T-helper 1 cell (primary cell): ENCODE measurements at places on chromosomes 12 and 14.

DNA sequence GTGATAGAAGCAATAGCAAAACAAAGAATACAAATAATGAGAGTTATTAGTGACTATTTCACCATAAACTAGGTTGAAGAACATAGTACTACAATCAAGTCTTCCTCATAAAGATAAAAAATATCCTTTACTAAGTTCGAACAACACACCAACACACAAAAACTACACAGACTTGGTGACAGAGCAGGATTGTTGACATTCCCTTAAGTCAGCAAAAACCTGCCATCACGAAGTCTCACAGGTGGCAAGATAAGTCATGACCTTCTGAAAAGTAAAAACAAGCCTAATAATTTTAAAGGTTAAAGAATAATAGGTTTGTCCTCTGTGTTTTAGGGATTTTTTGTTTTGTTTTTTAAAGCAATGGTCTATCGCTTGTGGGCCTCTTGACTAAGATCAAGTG lies 173.0 kb downstream of the SEC23A start:
- DNase-seq, result no peak

DNA sequence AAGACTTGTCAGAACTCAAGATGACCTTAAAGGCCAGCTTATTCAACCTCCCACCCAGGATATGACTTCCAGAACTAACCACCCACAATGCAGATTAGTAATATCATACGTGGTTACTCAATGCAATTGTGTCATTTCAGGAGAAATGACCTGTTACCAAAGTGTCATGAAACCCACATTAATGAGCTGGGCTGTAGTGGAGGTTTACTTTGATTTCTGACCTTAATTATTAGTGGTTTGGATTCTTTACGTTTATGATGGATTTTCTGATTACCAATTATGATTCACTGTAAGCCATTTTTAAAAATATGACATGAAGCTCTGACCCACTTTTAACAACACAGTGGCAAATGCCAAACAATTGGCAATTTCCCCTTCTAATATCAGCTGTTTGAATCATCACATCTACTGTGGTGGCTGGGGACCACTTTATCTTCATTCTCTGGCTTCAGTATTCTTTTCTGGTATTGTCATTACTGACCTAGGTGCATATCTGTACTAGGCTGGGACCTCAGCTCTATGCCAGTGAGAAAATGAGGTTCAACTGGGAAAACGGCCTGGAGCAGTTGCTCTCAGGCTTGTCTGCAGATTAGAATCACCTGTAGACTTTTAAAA lies 223.3 kb downstream of the RGS6 start:
- DNase-seq, result no peak

- no peak for DNase-seq
These were observed 105.1 kb downstream of the ZFP36L1 start for GRCh38 chr14:68687746-68688145.

DNA sequence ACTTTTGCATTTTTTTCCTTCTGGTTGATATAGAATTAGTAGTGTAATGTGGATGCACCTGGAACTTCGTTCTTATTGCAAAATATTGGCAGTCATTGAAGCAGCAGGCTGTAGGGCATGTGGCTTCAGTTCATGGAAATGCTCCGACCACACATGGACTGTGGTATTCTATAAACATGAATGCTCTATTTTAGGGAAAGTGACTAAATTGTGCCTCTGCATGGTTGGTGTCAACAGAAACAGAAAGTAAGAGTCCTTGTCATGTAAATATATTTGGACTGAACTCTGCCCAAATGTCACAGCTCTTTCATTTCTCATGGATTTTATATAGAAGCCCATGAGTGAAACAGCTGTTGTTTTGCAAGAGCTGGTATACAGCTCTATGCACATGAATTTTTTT lies 917.0 kb downstream of the LRFN5 start:
- no peak for DNase-seq

GRCh38 chr14:85471156-85471555 lies 58.8 kb upstream of the FLRT2 start:
- DNase-seq, result no peak

GRCh38 chr12:32455607-32456071 lies 56.3 kb downstream of the FGD4 start:
- no peak for DNase-seq

DNA sequence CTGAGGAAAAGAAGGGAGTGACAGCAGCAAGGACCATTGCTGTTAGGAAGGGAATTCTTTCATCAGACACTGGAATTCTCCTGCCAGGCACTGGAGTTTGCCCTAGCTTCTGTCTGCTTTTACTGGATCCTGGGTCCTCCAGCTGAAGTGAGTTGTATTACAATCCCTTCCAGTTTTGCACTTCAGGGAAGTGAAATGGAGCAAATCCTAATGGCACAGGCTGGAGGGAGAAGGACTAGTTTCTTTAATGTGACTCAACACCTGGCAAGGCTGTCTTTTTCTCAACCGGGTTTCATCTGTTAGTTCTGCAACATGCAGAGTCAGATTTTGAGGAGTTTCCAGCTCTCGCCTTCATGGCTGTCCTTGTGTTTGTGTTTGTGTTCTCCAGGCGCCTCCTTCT lies 45.8 kb downstream of the ETV6 start:
- DNase-seq, result no peak

- no peak for DNase-seq
These were observed 28.8 kb upstream of the BHLHE41 start for GRCh38 chr12:26153421-26154154.

DNA sequence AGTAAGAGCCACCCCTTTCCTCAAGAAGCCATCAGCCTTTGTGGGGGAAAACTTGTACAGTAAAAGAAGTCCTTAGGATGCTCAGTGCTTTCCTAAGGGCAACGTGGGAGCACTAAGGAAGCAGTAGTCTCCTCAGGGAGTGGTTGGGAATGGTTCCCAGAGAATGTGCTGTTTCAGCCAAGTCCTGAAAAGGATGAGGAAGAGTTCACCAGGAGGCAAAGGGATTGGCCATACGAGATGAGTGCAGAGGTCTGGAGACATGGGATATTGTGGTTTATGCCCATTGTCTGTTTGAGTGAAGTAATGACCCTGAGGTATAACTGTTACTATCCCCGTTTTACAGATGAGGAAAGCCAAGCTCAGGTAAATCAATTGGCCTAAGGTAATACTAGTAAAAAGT lies 86.0 kb upstream of the ATF1 start:
- no peak for DNase-seq

GRCh38 chr12:52277486-52278245 lies 3.2 kb downstream of the KRT86 start:
- no peak for DNase-seq

DNA sequence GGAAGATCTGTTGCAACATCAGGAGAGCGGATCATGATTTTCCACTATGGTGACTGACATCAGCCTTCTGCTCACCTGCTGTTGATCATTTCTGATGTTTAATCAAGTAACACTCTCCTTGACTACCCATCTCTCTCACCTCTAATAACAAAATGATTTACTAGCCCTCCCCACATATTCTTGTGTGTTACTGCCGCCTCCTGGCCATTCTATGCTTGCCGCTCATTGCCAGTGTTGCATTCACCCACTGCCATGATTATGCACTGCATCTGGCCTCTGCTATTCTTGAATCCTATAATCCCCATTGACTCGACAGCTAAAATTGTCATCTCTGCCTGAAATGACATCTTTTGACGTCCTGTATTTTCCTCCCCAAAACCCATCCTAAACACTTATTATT lies 113.8 kb downstream of the RERGL start:
- DNase-seq, result no peak

GRCh38 chr12:20044846-20045245 lies 323.5 kb upstream of the PDE3A start:
- no peak for DNase-seq

DNA sequence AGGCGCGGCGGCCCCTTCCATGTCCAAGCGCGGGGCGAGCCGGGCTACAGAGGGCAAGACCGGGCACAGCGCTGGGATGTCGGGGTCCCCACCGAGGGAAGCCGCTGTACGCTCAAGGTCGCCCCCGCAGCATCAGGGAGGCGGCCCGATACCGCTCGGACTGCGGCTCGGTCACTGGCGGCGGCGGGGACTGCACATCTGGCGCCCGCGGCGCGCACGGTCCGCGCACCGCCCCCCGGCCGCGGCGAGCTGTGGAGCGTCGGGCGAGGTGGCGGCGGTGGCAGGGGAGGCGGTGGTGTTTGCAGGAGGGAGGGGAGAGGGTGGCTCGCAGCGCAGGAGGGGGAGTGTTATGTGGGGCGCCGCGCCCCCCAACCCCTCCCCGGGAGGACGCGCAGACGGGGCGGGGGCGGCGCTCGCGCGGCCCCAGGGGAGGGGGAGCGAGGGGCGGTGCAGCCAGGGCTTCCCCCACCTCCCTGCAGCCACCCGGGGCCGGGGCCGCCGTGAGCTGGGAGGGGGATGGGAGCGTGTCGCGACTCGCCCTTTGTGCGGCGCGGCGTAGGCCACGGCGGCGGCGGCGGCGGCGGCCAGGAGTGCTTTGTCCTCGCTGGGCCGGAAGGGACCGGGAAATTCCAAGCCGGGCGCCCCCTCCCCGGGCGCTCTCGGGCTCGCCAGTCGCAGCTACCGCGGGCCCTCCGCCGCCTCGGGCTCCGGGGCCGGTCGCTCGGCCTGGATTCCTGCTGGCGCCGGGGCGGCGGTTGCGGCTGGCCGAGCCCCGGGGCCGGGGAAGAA lies at the start of gene NUAK1:
TSS of gene NUAK1 (minus strand) at position 322 of the 789 bp plus-strand sequence. CDS start at position 21, 301 bp downstream.
- no peak for DNase-seq

GRCh38 chr12:95674163-95674562 lies 116.4 kb downstream of the NTN4 start:
- no peak for DNase-seq

GRCh38 chr14:34322940-34323418 lies 139.1 kb downstream of the SPTSSA start:
- peak; percentile 54 for DNase-seq

DNA sequence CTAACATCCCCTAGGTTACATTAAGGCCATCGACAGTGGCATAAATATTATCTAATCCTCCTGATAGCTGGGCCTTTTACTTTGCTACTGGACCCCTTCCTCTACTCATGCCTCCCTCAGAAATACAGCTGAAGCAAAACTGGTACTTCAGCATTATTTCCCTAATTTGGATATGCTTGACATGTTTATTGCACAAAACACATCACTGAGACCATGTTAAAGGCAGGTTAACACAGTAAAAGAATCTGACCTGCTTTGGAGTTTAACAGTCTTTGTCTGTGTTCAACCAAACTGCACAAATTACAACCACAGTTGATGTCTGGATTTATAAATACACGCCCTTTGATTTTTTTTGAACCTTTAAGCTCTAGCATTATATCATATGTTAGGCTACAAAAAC lies 156.6 kb downstream of the FOXA1 start:
- no peak for DNase-seq

DNA sequence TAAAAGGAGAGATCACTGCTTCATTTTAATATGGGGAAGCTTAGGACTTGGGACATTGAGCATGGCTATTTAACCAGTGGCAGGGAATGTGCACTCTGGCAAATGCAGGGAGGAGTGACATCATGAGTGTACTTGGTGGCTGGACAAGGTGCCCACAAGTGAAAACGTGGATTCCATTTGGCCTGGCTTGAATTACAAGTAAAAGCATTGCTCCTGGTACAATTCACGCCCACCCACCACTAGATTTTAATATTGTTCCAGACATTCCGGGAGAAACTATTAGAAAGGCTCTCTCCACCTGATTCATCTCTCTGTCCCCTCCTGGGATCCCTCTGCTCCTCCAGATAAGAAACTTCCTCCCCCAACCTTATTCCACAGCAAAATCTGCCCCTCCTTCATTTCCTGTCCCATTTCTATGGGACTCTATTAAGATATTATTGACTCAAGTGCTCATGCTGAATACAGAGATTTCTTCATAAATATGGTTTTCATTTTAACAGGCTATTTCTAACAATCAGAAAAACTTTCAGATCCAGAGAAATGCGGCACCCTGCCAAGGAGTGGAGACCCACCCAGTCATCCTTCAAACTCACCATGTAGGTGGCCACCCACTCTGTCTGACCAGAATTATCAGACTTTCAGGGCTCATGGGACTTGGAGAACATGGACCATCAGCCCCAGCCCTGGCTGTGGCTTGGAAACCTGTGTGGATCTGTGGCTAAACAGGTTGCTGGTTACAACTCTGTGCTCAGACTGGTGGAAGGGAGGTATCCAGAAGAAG lies 43.2 kb downstream of the SSPN start:
- DNase-seq, result no peak

DNA sequence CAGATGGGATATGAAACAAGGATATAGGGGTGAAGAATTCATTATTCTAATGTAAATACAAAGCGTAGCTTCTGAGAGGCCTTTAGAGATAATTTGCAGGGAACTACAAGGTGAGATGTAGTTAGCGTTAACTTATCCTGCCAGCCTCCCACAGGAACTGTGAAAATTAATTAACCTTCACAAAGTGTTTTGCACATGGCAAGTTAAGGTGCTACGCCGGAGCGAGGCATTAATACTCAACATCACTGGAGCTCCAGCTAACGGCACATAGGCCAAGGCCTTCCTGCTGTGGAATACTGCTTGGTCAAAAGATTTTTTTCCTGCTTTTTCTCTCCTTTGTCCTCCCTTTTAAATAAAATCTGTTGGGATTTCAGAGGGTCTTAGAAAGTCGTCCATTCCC lies 86.5 kb downstream of the CRACR2A start:
- DNase-seq, result no peak

DNA sequence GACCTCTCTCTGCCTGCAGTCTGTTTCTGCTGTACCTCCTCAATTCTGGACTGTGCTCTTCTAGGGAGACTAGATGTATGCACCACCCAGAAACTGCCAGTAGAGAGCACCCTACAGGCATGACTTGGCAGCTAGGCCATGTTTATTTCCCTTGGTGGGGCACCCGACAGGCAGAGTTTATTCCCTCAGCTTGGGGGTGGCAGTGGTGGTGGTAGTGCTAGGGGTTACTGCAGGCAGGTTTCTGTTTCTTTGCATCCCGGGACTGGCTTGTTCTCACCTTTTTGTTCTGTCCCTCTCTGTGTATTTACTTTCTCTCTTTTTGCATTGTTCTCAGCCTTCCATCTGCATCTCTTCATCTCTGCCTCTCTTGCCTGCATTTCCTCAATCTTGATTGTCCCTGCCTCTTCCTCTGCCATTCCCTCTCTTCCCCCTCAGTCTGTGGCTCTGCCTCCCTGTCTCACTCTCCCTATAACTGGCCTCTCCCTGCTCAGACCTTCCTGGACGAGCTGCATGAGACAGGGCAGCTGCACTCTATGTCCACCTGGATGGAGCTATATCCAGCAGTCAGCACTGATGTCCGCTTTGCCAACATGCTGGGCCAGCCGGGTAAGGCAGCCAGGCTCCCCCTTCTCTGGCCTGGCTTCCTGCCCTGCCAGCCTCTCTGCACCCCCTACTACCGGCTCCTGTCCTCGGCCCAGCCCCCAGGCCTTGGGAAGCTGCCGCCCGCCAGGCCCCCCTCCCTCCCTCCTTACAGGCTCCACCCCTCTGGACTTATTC lies 13.8 kb downstream of the PRPF40B start:
- DNase-seq, result no peak

- no peak for DNase-seq
These were observed 107.4 kb downstream of the AEBP2 start for GRCh38 chr12:19546611-19547162.
